Stimulated activated CD8-positive, alpha-beta memory T cell treated with anti-CD3 and anti-CD28 coated beads, Interleukin-4, amount 100 ng/mL, for 48 hours (primary cell): ENCODE measurements at places on chromosomes 2 and 18.

- DNase-seq, result peak; percentile 34
These were observed 62.5 kb downstream of the RPIA start for GRCh38 chr2:88753833-88754584.

GRCh38 chr2:199797431-199798403 is 53.3 kb downstream of the FTCDNL1 start:
- DNase-seq, result no peak

DNA sequence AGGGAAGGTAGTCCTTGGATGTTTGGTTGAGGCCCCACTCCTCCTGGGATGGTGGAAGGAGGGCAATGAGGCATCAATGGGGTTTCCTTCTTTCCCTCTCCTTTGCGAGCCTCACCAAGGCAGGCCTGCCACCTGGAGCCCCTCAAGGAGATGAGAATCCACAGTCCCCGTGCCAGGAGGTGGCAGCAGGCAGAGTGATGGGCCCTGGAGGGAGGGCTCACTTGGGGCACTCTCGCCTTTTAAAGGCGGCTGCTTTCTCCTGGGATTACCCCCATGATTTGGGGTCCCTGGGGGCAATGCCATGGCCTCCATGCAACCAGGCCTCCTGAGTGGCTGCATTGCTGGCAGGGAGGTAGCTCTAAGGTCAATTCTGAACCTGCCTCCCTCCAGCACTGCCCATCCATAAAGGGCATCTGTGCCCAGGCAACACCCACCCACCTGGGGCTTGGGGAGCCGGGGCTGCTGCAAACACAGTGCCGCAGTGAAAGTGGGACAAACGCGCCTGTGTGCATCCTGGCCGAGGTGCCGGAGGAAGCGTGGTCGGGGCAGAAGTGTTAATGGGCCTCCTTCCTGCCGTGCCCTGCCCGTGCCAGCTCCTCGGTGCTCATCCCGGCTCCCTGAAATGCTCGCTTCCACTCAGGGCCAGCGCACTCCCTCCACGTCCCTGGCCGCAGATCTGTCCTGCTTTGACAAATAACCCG is 55.9 kb downstream of the ZFP36L2 start:
- DNase-seq, result no peak

DNA sequence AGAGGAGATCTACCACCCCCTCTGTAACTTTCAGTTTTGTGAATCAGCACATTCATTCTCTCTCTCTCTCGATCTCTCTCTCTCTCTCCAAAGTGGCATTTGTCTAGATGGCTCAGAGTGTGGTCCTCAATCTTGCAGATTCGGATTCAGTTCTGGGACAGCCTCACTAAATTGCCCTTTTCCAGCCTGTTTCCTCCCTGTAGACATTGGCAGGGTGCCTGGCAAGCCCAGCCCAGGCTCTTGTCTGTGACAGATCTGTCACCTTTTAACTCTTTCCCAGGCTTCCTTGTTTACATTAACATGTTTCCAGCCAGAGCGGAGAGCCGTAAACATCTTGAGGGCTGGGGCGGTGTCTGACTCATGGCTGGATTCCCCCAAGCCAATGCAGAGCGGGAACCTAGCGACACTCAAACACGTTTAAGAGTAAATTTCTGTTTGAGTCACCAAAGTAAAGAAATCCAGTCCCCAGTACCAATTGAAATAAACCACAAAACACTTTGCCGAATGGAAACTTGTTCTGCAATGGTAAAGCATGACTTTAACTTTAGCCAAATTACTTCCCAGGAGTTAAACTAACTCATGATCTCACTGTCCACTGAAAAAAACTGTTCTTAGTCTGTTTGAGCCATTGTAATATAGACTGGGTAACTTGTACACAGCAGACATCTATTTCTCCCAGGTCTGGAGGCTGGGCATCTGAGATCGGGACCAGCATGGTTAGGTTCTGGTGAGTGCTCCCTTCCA is 6.6 kb upstream of the CYP27C1 start:
- peak; percentile 64 for DNase-seq

GRCh38 chr2:46098621-46099062 is 198.6 kb upstream of the EPAS1 start:
- peak; percentile 28 for DNase-seq

- no peak for DNase-seq
These were observed 80.7 kb downstream of the PTPN2 start for GRCh38 chr18:12803069-12803936.

DNA sequence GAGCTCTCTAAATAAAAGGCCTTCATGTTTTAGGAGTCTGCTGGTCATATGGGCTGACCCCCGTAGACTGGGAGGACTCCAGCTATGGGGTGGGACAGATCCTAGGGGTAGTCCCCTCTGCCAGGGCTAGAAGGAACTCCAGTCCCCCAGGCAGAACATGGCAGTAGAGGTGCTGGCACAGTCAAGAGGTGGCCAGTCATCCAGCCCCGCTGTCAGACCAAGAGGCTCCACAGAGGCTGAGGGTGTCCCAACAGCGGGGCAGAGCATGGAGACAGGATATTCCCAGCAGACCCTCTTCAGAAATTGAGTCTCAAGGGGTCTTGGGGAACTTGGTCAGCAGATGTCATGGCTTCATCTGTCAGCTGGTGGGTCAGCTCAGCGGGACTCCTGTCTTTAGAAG is 76.6 kb downstream of the LONRF2 start:
- no peak for DNase-seq

GRCh38 chr18:78776706-78777285 is 202.8 kb upstream of the SALL3 start:
- DNase-seq, result no peak

DNA sequence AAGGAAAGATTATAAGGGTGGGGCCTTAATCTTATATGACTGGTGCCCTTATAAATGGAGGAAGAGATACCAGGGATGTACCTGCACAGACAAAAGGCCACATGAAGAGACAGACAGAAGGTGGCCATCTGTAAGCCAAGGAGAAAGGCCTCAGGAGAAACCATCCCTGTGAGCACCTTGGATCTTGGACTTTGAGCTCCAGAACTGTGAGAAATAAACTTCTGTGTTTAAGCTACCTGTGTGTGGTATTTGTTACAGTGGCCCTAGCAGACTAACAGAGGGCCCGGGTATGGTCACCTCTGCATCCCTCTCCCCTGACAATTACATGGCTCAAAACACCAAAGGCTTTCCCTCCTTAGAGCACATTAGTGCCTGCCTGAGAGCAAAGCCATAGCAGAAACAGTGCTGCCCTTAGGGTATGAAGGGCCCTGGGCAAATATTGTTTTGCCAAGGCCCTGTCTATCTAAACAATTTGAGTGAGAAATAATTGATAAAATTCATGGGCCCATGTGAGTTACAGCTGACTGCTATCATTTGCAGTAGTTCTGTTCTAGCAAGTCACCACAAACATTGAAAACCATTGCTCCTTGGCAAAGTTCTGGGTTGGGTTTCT is 109.3 kb upstream of the MYCN start:
- no peak for DNase-seq

DNA sequence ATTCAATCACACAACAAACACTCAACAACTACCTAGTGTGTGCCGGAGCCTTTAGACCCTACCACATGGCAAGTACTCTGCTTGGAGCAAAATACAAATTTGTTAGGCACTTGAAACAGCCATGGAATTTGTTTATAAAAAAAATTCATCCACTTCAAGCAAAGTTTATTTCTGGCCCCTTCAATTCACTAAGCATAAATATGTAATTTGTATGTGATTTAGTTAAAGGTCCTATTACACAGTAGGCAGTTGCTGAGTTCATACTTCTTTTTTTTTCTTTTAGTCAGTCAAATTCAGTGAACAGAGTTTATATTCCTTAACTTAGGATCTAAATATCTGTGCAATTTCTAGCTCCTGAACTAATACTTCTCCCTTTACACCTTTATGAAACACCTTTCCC is 22.5 kb downstream of the GCFC2 start:
- DNase-seq, result no peak

GRCh38 chr2:101125374-101125773 is 25.8 kb downstream of the TBC1D8 start:
- DNase-seq, result no peak

- DNase-seq, result no peak
These were observed 59.0 kb downstream of the TMEM247 start for GRCh38 chr2:46538393-46538792.

DNA sequence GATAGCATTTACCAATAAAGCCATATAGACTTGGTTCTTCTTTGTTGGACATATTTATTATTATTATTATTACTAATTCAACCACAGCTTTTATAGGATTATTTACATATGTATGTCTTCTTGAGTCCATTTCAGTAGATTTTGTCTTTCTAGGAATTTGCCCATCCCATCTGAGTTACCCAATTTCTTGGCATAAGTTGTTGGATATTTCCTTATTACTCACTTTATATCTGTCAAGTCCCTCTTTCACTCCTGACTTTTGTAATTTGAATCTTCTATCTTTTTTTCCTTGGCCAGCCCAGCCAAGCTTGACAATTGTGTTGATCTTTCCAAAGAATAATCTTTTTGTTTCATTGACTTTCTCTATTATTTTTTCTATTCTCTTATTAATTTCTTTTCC is 543.7 kb downstream of the SUCLG1 start:
- DNase-seq, result no peak

- DNase-seq, result no peak
These were observed 18.1 kb upstream of the TMEM237 start for GRCh38 chr2:201661366-201661765.

GRCh38 chr18:48345596-48345995 is 63.6 kb downstream of the ZBTB7C start:
- no peak for DNase-seq

- DNase-seq, result no peak
These were observed 170.4 kb upstream of the SESTD1 start for GRCh38 chr2:179435000-179435399.

GRCh38 chr2:177501186-177501585 is 108.6 kb downstream of the AGPS start:
- no peak for DNase-seq

- DNase-seq, result no peak
These were observed 15.2 kb downstream of the SAP130 start for GRCh38 chr2:128012698-128013097.

- no peak for DNase-seq
These were observed 90.1 kb downstream of the CAPN13 start for GRCh38 chr2:30717081-30717650.
